ENCODE measurements at places on chromosomes 11 and 22. TPM values are rescaled to one million over a fixed set of nuclear protein-coding genes. Genes with fewer than 3 reads are reported as not detected.

RAB39A gene
- total RNA-seq: 3.1 TPM

LRRC32 gene
- 5.6 TPM for total RNA-seq

CD3D gene
- total RNA-seq: 313 TPM

IGF2 gene
- total RNA-seq: 287 TPM

MRPL16 gene
- total RNA-seq: 92.8 TPM

MTMR3 gene
- total RNA-seq: 34.7 TPM

OR51B4 gene
- not detected for total RNA-seq

DDI1 gene
- total RNA-seq: not detected

ZNHIT2 gene
- total RNA-seq: 10.0 TPM

PLAAT5 gene
- total RNA-seq: not detected

CECR2 gene
- total RNA-seq: 0.06 TPM

RGL4 gene
- 10.4 TPM for total RNA-seq

FGF4 gene
- total RNA-seq: not detected

FXYD6 gene
- total RNA-seq: 0.19 TPM

PHOX2A gene
- not detected for total RNA-seq

MAPK1 gene
- total RNA-seq: 48.6 TPM

HTR3A gene
- total RNA-seq: not detected

ALDH3B2 gene
- not detected for total RNA-seq

MS4A4E gene
- total RNA-seq: not detected

NDUFS8 gene
- total RNA-seq: 131 TPM

OR6T1 gene
- not detected for total RNA-seq

LRRC56 gene
- 4.4 TPM for total RNA-seq

ACTN3 gene
- 0.58 TPM for total RNA-seq

OR10D3 gene
- total RNA-seq: not detected

APOL4 gene
- 0.56 TPM for total RNA-seq

COA4 gene
- total RNA-seq: 56.2 TPM

ZNF143 gene
- 53.8 TPM for total RNA-seq

EHD1 gene
- total RNA-seq: 107 TPM

DBX1 gene
- not detected for total RNA-seq

IL17REL gene
- 0.09 TPM for total RNA-seq

IGSF22 gene
- total RNA-seq: not detected

ASCL3 gene
- total RNA-seq: not detected

PIH1D2 gene
- total RNA-seq: 0.54 TPM

AGBL2 gene
- 3.7 TPM for total RNA-seq

PRSS23 gene
- total RNA-seq: 0.16 TPM

NPAS4 gene
- 0.21 TPM for total RNA-seq

ISX gene
- total RNA-seq: not detected

RTN4R gene
- 1.4 TPM for total RNA-seq

ENTHD1 gene
- 0.58 TPM for total RNA-seq

PRMT3 gene
- total RNA-seq: 21.4 TPM

CASP5 gene
- not detected for total RNA-seq

MFRP gene
- total RNA-seq: not detected

OSBPL5 gene
- total RNA-seq: 5.3 TPM

APOL6 gene
- 23.0 TPM for total RNA-seq

SLC25A45 gene
- total RNA-seq: 20.1 TPM

NAALAD2 gene
- total RNA-seq: not detected

MPEG1 gene
- 0.08 TPM for total RNA-seq

FOLR2 gene
- not detected for total RNA-seq

ZBTB16 gene
- 6.1 TPM for total RNA-seq

OR5D18 gene
- not detected for total RNA-seq

EFCAB6 gene
- total RNA-seq: not detected

GNAZ gene
- 2.0 TPM for total RNA-seq

All from activated T-helper 17 cell treated with anti-CD3 and anti-CD28 coated beads, Interleukin-2, amount 50 U/mL, for 72 hours (primary cell).